Right lobe of liver (tissue), 6 donors: ENCODE measurements at places on chromosomes 13 and 19.
A peak's percentile ranks its signal among the peaks of the same experiment; 100 is the strongest.

DNA sequence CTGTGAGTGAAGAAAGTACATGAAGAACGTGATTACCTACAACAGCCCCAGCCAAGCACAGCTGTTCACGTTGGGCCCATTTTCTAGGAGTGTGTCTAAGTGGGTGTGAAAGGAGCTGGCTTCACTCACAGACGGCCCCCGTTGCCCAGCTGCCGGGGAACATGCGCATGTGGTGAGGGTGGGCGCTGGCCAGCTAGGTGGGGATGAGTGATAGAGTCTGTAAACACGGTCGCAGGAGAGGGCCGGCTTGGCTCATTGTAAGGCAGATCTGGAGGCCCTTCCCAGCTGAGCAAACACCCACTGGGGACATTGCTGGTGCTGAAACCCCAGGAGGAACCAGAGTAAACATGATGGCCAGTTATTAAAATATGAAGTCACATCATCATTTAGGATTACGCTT, 160.5 kb downstream of the TEX29 start:
- peak; percentile 38 for DNase-seq
- no peaks in the 10 kb centered on the region for H3K36me3 ChIP-seq
- H3K4me1 ChIP-seq, result no peaks in the 10 kb centered on the region
- H3K27me3 ChIP-seq, result no peaks in the 10 kb centered on the region
- H3K27ac ChIP-seq, result no peak overlapping the region
- H3K4me3 ChIP-seq, result no peak overlapping the region

GRCh38 chr19:31629579-31630363, 280.5 kb upstream of the TSHZ3 start:
- H3K36me3 ChIP-seq, result no peaks in the 10 kb centered on the region
- H3K4me3 ChIP-seq, result no peak overlapping the region
- no peak overlapping the region for H3K27ac ChIP-seq
- H3K27me3 ChIP-seq, result no peaks in the 10 kb centered on the region
- H3K4me1 ChIP-seq, result no peaks in the 10 kb centered on the region
- DNase-seq, result no peak

GRCh38 chr19:54168174-54168917, 4.6 kb downstream of the TMC4 start:
- no peaks in the 10 kb centered on the region for H3K36me3 ChIP-seq
- no peaks in the 10 kb centered on the region for H3K27me3 ChIP-seq
- no peak overlapping the region for H3K4me3 ChIP-seq
- peak; percentile 92 for DNase-seq
- H3K4me1 ChIP-seq, result no peaks in the 10 kb centered on the region

DNA sequence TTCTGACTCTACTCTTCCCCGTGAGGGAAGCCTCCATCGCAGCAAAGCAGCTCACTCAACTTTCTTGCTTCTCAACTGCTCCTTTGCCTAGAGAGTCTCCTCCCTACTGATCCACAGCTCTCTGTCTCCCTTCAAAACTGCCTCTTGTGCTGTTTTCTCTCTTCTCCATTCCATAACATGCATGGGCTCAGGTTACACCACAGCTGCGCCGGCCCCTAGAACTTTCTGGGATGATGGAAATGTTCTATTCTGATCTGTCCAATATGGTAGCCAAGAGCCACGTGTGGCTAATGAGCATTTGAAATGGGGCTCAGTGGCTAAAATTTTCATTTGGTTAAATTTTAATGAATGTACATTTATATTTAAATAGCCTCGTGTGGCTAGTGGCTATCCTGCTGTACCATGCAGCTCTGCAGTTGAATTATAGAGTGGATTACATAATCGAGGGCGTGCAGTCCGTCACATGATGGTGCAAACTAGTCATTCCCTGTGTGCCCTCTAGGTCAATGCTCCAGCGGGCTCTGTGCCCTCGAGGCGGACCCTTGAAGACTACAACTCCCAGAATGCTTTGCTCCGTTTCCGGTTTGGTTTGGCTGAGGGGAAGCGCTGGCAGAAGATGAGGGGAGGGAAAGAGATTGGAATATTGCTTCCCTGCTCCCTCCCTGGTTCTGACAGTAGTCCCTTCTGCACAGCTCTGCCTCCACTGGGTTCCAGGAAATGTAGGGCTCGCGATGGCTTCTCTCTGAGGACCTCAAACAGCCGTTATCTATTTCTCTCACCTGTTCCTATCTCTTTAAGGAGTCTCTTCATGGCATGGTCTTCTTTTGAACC, 109.8 kb downstream of the CACNA1A start:
- H3K4me1 ChIP-seq, result no peaks in the 10 kb centered on the region
- DNase-seq, result peak; percentile 69
- H3K27me3 ChIP-seq, result no peaks in the 10 kb centered on the region

DNA sequence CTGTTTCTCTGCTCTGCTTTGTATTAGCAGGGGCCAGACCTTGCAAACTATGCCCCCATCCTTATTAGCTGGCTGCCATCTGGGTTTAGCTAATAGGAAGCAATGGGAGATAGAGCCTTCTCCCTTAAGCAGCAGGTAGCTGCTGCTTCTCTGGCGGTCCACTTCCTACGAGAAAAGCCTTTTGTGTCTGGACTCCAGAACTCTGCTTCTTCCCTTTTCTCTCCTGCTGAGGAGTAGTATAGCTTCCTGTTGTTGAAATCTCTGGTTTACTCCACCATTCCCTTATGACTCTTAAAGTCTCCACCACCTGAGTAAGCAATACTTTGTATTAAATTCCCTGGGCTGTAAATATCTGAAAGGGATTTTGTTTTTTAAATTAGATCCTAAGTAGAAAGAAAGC, 147.1 kb downstream of the DNAJC15 start:
- no peaks in the 10 kb centered on the region for H3K4me1 ChIP-seq
- H3K27ac ChIP-seq, result no peak overlapping the region
- no peak for DNase-seq
- no peak overlapping the region for H3K4me3 ChIP-seq
- no peaks in the 10 kb centered on the region for H3K27me3 ChIP-seq

DNA sequence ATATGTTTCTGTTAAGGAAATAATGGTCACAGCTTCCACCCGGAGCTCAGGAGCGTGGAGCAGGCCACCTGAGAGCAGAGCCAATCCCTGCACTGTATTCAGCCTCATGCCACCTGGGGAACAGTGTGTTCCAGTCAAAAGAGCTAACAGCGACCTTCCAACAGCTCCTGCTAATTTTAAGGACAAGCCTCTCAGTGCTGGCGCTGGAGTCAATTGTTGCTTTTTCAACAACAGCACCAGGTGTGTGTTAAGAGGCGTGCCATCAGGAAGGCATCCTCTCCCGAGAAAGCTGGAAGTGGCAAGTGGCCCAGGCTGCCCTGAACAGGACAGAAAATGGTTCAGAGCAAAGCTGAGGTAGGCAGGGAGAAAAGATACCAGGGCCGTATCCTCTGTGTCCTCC, 102.0 kb downstream of the CACNA1A start:
- H3K4me1 ChIP-seq, result no peaks in the 10 kb centered on the region
- no peaks in the 10 kb centered on the region for H3K27me3 ChIP-seq
- H3K4me3 ChIP-seq, result no peak overlapping the region
- DNase-seq, result no peak
- H3K36me3 ChIP-seq, result no peaks in the 10 kb centered on the region

DNA sequence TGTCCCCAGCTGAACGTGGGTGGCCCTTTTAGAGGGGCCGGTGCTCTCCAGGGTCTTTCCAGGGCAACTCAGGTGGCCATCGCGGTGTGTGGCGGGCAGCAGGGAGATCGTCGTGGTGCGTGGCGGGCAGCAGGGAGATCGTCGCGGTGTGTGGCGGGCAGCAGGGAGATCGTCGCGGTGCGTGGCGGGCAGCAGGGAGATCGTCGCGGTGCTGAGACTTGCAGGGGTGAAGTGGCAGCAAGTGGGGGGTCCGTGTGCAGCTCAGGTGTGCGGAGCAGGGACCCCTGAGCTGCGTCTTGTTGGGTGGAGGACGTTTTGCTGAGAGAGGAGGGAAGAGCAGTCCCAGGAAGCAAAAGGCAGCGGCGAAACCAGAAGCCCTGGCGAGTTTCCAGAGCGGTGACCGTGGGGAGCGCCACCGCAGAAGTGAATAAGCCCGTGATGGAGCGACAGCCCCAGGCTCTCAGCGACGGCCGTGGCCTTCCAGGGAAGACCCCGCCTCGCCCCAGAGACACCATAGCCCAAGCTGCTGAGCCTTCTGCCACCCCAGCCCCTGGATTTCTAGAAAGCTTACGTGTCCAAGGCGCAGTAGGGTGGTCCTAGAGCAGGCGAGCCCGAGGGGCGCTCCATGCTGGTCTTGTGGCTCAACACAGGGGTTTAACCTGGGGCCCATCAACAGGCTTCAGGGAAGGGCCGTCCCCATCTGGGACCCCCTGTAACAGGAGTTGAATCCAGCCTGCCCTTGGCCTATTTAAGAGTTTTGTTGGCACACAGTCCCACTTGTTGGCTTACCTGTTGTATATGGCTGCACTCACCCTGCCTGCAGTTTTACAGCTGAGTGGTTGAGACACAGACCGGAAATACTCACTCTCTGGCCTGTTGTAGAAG, 5.4 kb downstream of the NCLN start:
- H3K4me1 ChIP-seq, result no peaks in the 10 kb centered on the region
- DNase-seq, result no peak
- no peaks in the 10 kb centered on the region for H3K27me3 ChIP-seq
- no peak overlapping the region for H3K4me3 ChIP-seq
- no peak overlapping the region for H3K27ac ChIP-seq

GRCh38 chr13:26977541-26977940, 194.1 kb downstream of the USP12 start:
- no peak for DNase-seq
- no peak overlapping the region for H3K27ac ChIP-seq
- peaks cover 7% of the 10 kb centered on the region for H3K4me1 ChIP-seq
- no peaks in the 10 kb centered on the region for H3K27me3 ChIP-seq
- H3K36me3 ChIP-seq, result no peaks in the 10 kb centered on the region

DNA sequence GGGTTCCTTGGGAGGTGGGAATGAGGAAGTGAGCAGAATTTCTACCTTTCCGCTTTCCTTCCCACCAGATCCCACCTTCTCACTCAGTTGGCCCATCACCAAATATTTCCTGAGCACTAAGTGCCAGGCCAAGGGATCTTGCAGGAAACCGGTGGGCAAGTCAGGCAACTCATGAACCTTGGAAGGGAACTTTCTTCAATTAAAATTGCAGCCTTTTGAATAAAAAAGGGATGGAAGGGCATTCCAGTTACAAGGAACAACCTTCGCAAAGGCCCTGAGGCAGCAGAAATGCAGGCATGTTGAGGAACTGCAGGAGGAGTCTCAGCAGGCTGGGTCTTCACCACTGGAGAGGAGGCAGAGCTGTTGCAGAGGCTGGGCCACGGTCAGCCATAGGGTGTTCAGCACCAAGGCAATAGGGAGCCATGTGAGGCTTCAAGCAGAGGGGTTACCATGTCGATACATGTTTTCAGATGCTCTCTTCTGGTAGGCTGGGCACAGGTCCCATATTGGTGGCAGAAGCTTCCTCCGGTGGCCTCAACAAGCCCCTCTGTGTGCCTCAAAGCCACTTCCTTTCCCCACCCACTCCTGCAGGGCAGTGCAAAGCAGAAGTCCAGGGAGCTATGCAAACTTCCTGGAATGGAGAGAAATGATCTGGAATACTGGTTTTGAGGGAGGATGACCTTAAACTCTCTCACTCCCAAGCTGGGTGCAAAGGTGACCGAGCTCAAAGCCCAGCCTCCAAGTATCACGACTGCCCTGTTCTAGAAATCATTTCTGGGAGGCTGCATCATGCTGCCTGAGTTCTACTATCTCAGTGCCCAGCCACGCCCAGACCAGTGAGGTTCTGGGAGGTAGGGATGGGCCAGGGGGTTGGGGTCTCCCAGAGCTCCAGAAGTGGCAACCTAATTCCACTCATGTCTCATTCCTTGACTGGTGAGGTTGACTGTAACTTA, at the start of gene FUT6:
FUT6 (minus strand) TSS at position 638 of the 953 bp plus-strand sequence. CDS start 7,135 bp downstream, outside the sequence.
- peak within 1 kb of the TSS; percentile 56 for H3K4me3 ChIP-seq
- no peaks in the 10 kb centered on the region for H3K4me1 ChIP-seq
- no peaks in the 10 kb centered on the region for H3K36me3 ChIP-seq
- H3K27ac ChIP-seq, result peak within 1 kb of the TSS; percentile 63
- no peaks in the 10 kb centered on the region for H3K27me3 ChIP-seq

DNA sequence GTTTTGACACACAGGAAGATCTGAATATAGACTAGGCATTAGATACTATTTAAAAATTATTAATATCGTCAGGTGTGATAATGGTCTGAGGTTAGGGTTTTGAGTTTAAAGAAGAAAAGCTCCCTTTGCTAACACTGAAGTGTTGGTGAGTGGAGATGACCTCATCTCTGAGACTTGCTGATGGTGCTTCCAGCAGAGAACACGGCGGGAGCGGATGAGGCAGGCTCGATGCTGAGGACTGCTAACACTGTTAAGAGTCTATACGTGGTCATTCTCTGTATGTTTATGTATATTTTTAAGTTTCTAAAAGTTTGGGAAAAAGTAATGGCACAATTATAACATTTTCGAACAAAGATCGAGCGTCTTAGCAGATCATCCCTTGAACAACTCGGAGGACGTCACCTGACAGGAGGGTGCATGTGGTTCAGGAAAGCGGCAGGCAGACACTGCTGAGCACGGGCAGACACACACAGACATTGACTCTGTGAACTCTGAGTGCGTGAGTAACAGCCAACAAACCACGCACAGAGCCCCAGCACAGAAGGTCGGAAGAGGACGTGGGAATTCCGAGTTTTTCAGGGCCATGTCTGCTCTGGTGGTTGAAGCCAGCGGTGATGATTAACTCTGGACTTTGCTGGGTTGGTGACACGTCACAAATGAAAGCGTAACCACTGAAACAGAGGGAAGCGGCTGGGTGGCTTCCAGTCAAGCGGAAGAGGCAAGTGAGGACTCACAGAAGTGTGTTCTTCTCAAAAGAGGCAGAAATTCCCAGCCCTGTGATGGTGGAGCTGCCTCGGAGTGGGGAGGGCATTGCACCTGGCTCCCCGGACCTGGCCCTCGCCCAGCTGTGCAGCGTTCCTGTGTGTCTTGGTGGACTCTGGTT, 91.9 kb upstream of the TEX29 start:
- no peaks in the 10 kb centered on the region for H3K36me3 ChIP-seq
- DNase-seq, result no peak
- H3K27ac ChIP-seq, result no peak overlapping the region
- peaks cover 2% of the 10 kb centered on the region for H3K4me1 ChIP-seq

- DNase-seq, result no peak
- H3K27ac ChIP-seq, result no peak overlapping the region
- H3K4me1 ChIP-seq, result no peaks in the 10 kb centered on the region
- H3K36me3 ChIP-seq, result no peaks in the 10 kb centered on the region
Observed at GRCh38 chr13:90884066-90884465, 463.4 kb upstream of the MIR17HG start.

GRCh38 chr13:35927567-35928021, 203.6 kb downstream of the DCLK1 start:
- no peaks in the 10 kb centered on the region for H3K4me1 ChIP-seq
- no peaks in the 10 kb centered on the region for H3K27me3 ChIP-seq
- peak overlapping the region; percentile 12 for H3K27ac ChIP-seq
- no peak for DNase-seq
- no peak overlapping the region for H3K4me3 ChIP-seq
- H3K36me3 ChIP-seq, result no peaks in the 10 kb centered on the region

- no peak overlapping the region for H3K4me3 ChIP-seq
- no peaks in the 10 kb centered on the region for H3K27me3 ChIP-seq
- H3K4me1 ChIP-seq, result no peaks in the 10 kb centered on the region
- no peaks in the 10 kb centered on the region for H3K36me3 ChIP-seq
- no peak for DNase-seq
- H3K27ac ChIP-seq, result no peak overlapping the region
Observed at GRCh38 chr13:110109910-110110309, 197.0 kb downstream of the COL4A1 start.
